ENCODE measurements at places on chromosomes 6 and 20. TPM values are rescaled to one million over a fixed set of nuclear protein-coding genes. Genes with fewer than 3 reads are reported as not detected.

GRCh38 chr6:3440911-3441310 lies 15.9 kb downstream of the SLC22A23 start:
- DNase-seq, result no peak

DNA sequence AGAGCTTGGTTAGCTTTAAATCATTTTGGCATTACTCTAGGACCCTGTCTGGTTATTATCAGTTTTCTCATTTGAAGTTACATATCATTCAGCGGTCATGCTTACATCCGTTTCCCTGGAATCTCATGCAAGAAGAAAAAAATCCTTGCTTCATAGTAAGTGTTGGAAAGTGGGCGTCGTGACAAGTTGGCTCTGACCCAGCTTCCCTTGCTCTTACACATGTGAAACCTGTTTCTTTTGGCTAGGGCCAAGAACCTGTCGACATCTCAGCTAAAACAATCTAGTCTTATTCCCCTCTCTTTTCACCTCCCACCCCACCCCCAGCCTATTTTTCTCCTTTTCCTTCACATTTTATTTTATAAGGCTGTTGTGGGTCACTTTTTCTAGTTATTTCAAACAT lies 45.5 kb downstream of the ANKS1A start:
- peak; percentile 75 for DNase-seq

DNA sequence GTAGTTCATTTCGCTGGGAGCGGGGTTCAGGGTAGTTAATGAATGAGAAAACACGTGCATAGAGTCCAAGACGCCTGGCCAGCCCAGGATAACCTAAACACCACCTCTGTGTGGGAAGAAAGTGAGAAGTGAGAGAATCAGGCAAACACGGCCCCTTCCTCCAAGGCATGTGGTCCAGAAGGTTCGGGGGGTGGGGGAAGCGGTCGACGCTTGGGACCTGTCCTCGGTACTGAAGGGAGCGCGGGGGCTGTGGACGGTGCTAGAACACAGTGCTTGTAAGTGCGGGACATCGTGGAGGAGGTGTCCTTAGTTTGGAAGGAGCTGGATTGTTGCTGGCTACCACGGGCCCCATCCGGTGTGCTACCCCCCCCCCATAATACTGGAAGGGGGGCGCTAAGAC lies 1.7 kb upstream of the VSTM2L start:
- no peak for DNase-seq

DNA sequence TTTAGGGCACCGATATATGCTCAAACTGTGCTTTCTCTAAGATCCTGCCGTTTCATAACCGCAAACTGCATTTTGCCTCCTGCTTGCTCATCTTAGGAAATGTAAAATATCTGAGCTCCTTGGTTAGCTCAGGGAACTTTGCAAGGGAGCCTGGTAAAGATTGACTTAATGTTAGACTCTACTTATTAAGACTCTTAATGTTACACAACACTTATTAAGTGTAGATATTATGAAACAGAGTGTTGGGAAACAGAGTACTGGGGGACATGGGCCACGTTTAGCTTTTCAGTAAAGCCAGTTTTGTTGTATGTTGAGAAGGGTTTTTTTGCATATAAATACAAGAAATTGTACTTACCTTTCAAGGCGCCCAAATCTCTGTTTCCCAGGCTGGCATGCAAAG lies 1.9 kb downstream of the LTV1 start:
- DNase-seq, result no peak

Gene IL17A
- not detected for total RNA-seq

GRCh38 chr6:21244897-21245470 lies 348.6 kb upstream of the SOX4 start:
- no peak for DNase-seq

DNA sequence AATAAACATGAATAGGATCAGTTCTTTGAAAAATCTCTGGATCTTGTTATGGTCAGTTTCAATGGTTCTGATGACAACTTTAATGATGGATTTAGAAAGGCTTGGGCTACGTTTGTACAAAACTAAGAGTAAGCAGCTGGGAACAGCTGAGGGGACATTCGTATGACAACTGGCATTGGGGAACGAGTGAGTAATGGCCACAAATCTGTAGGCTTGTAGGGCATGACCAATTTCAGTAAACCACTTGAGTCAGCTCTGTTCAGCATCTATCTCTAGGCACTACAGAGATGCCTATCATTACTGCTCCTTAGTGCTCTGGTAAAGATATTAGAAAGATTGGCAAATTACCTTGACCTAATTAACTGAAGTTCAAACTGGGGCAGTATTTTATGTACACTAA lies 1375.6 kb downstream of the EPHA7 start:
- DNase-seq, result no peak

Gene FAM209B
- not detected for total RNA-seq

Gene LAMP5
- total RNA-seq, result 3.9 TPM

- no peak for DNase-seq
Measured at GRCh38 chr6:70409216-70409615, 4.1 kb upstream of the FAM135A start.

DNA sequence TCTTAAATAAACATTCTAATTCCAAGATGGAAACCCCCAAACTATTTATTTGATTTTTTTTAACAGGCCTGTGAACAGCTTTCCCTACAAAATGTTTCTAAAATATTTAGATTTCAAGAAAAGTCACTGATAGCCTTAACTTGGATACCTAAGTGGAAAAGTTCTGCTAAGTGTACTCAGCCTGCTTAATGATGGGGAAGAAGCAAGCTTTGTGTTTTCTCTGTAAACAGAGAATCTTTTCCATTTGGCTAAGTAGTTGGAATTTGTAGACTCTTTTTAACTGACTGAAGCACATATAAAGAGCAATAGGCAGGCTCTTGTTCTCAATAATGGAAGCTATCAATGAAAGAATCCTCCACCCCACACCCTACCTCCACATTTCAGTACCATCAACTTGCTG lies 108.2 kb downstream of the KIF6 start:
- no peak for DNase-seq

Gene SNAI1
- 0.58 TPM for total RNA-seq

DNA sequence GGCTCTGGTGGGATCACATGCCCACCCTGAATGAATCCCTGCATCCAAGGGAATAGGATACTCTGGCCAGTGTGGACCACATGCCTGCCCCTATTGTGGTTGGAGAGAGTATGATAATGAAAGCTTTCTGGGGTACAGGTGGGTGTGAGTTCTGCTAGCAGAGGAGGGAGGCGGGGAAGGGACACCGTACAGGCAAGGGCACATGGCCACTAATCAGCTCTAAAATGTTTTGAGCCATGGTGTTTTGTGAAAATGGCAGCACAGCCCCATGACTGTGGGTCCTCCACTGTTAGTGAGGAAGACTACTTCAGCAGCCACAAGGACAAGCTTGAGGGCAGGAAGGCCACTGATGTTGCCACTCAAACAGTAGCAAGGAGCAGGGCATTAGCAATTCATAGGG lies 11.9 kb upstream of the DHX35 start:
- DNase-seq, result no peak

DNA sequence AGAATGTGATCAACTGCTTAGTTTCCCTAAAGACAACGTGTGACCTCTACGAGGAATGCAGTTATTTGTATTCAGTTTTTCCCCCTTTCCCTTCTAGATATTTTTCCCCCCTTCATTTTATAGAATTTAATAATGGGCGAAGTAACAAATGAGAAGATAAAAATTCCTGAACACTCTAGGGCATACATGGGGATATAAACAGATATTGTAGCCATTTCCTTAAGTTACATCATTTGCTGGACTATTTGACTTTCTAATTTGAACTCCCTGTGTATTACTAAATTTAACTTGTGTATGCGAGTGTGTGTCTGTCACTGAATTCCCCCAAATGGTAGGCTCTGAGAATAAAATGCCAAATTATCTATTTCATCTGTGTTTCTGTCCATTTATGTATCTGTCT lies 99.0 kb upstream of the ZFP64 start:
- DNase-seq, result no peak

Data from pancreas (tissue), 10 donors.